Activated naive CD4-positive, alpha-beta T cell treated with anti-CD3 and anti-CD28 coated beads, Interleukin-2, amount 50 U/mL, for 72 hours (primary cell): ENCODE measurements at places on chromosomes 13 and 19. TPM values are rescaled to one million over a fixed set of nuclear protein-coding genes. Genes with fewer than 3 reads are reported as not detected.

DNA sequence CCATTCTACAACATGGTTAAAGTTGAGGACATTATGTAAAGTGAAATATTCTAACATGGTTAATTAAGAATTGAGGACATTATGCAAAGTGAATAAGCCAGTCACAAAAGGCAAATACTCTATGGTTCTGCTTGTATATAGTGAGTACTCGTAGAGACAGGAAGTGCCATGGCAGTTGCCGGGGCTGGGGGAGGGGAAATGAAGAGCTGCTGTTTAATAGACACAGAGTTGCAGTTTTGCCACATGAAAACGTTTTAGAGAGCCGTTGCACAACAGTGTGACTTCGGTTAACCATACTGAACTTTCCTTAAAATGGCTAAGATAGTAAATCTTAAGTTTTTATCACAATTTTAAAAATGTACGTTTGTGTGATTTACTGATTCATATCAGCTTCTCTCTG, 176.9 kb downstream of the SHISA2 start:
- no peak for DNase-seq

ZNF626 gene
- 10.8 TPM for total RNA-seq

DNA sequence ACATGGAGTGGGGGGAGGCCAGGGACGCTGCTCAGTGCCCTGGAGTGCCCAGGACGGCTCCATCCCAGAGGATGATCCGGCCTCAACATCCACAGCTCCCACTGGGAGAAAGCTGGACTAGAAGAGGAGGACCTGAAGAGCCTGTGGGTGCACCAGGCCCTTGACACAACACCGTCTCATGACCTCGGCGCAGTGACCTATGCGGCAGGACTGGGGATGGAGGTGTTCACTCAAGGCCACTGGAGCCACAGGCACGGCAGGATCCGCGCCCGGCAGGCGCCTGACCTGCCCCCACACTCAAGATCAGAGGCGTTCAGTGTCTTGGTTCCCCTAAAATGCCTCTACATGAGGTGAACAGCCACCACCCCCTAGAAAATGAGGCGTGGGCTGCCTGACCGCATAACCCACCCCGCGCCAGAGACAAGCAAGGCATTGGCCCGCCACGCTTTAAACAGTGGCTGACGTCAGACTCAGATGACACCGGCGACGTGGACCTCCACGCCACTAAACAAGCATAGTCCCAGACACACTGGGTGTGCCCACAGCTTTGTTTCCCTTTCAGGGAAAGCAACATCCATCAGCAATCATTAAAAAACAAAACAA, 8.0 kb downstream of the SGTA start:
- no peak for DNase-seq

ZNF534 gene
- not detected for total RNA-seq

DNA sequence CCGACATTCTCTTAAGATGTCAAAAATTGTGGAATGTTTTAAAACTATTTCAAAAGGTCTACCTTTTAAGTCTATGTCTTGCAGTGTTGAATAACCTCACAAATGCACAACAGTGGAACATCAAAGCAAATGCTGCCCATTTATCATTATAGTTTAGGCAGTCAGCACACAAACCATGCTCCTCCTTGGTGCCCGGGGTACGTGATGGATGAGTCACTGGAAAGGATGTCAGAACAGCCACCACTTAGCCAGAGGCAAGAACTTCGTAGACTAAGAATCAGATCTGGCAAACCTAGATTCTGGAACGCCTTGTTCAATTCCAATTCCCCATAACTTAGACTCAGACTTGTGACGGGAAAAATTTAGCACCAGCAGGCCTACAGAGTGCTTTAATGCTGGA, 343.6 kb downstream of the FGF9 start:
- no peak for DNase-seq
